ENCODE measurements at places on chromosomes 3 and 15. TPM values are rescaled to one million over a fixed set of nuclear protein-coding genes. Genes with fewer than 3 reads are reported as not detected.

GRCh38 chr3:171286580-171287249 lies 173.5 kb downstream of the TNIK start:
- no peak for DNase-seq

Gene SLC27A2
- polyA plus RNA-seq, result 8.1 TPM

Gene SNTN
- polyA plus RNA-seq, result not detected

GRCh38 chr3:132279030-132279429 lies 38.2 kb upstream of the ACP3 start:
- DNase-seq, result no peak

DNA sequence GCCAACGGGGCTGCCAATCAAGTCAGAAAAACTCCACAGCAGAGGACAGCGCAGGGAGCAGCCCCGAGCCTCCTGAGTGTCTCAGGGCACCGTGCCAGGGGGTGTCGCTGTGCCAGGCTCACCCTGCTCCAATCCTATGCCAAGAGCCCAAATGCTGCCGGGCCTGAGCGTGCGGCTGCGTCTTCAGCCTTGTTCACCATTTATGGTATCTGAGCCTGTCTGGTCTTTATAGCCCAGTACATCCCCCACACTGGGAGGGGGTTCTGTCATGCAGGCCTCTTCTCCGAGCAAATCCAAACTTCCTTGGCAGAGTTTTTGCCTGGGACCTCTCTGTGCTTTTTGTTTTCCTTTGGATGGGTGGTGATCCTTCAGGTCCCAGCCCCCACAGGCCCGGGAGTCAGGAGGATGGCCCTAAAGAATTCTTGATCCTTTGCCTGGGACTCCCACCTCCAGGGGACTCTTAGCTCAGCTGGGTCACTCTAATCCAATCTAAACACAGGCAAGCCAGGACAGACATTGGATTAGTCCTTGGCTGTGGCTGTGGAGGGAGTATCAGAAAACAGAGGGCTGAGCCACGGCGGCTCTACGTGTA lies 135.1 kb upstream of the HACD2 start:
- DNase-seq, result no peak

GRCh38 chr3:155984791-155985417 lies 114.5 kb downstream of the GMPS start:
- DNase-seq, result no peak

DNA sequence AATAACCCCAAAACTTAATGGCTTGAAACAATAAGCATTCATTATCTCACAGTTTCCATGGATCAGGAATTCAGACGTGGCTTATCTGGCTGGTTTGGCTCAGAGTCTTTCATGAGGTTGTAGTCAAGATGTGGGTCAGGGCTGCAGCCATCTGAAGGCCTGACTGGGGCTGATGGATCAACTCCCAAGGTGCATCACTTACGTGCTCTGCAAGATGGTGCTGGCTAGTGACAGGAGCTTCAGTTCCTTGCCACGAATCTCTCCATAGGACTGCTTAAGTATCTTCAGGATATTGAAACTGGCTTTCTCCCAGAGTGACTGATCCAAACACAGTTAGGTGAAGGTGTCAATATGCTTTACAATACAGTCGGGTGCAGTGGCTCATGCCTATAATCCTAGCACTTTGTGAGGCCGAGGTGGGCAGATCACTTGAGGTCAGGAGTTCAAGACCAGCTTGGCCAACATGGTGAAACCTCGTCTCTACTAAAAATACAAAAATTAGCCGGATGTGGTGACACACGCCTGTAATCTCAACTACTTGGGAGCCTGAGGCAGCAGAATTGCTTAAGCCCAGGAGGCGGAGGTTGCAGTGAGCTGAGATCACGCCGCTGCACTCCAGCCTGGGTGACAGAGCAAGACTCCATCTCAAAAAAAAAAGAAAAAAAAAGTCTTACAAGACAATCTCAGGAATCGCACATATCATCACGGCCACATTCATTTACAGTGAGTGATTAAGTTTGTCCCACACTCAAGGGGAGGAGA lies 28.5 kb upstream of the PTPRG start:
- DNase-seq, result no peak

- DNase-seq, result no peak
Observed at GRCh38 chr3:197014942-197015575, 14.6 kb downstream of the MELTF start.

DNA sequence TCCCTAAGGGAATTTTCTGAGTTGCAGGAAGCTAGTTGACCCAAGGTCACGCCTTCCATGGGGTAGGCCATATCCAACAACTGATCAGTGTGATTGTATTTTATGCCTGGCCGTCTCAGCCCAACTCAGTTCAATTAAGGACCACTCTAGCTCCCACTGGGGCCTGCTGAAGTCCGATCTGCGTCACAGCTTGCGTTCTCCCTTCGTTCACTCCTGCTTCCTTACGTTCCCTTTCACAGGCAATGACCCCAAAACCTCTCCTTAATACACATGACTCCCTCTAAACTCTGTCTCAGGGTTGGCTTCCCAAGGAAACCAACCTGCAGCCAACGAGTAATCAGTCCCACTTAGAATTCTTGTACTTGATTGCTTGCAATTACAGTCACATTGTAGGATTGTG lies 428.0 kb downstream of the RBMS3 start:
- DNase-seq, result no peak

Gene EOMES
- 0.55 TPM for polyA plus RNA-seq

Gene PRTG
- 1.8 TPM for polyA plus RNA-seq

DNA sequence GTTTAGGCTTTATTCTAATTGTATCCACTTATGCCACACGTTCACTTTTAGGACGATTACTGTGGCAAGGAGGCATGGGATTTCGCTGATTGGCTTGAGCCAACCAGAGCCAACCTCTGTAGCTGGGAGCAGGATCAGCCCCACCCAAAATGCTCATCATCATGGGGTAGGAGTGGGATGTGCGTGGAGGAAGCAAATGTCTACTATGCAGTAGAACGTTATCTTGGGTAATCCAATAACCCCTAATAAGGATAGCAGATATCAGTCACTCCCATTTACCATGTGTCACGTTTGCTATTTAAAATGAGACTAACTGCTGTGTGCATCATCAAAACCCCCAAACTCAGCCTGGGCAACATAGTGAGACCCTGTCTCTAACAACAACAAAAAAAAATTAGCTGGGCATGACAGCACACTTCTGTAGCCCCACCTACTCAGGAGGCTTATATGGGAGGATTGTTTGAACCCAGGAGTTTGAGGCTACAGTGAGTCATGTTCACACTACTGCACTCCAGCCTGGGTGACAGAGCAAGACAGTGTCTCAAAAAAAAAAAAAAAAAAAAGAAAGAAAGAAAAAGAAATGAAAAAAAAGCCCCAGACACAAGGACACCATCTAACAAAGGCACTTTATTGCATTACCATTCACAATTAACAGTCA lies 17.8 kb upstream of the ITGB5 start:
- no peak for DNase-seq

- DNase-seq, result no peak
Observed at GRCh38 chr3:129974833-129975704, 549 bp downstream of the TRH start.

Gene DLL4
- polyA plus RNA-seq, result 3.6 TPM

Gene GOLGA8J
- not detected for polyA plus RNA-seq

Gene CADPS
- polyA plus RNA-seq, result 36.5 TPM

DNA sequence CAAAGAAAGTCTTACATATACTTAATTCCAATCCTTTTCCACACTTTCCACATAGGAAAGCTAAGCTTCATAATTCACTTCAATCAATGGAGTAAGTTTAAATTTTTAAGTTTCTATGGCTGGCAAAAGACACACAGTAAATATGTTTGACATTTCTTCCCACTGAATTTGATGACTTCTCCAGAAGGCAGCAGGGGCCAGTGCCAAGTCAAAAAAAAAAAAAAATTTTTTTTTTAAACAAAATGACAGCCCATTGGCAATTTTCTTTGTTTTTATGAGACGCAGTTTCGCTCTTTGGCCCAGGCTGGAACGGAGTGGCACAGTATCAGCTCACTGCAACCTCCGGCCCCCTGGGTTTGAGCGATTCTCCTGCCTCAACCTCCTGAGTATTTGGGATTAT lies 28.7 kb downstream of the ATP13A3 start:
- DNase-seq, result no peak

DNA sequence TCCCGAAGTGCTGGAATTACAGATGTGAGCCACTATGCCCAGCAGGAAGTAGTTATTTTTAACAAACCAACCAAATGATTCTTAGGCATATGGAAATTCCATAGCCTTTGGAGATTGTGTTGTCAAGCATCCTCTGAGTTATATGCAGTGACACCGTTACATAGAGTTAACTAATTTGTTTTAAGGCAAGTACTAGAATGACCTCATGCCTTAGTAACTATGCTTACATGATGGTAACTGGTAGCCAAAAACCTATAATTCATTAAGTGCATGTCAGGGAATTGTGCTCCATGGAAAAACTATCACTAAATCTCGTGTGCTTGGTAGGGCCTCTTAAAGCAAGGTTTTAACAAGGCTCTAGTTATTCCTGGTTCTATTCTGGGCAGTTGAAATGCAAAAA lies 392.8 kb downstream of the TUSC7 start:
- no peak for DNase-seq

GRCh38 chr3:44969154-44969827 lies 6.7 kb downstream of the ZDHHC3 start:
- no peak for DNase-seq

DNA sequence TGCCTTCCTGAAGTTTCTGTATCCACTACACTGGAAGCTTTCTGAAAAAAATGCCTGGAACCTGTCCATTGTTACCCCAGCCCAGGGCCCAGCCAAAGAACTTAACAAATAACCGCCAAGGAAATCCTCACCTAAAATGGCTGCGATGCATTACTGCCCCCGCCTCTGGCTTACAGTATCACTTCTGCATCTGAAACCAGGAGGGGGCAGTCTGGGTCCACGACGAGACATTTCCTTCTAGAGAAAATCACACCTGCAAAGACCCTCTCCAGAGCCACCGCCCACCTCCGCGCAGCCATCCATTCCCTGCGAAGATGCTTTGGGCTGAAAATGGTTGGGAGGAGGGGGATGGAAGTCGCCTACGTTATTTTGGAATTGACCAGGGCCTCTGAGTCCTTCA lies 22.4 kb upstream of the CELF6 start:
- no peak for DNase-seq

GRCh38 chr3:125313060-125313635 lies 62.0 kb downstream of the ZNF148 start:
- no peak for DNase-seq

- DNase-seq, result no peak
Observed at GRCh38 chr3:174955513-174956016, 96.4 kb downstream of the NAALADL2 start.

- DNase-seq, result no peak
Observed at GRCh38 chr3:183871541-183871940, 13.1 kb downstream of the PARL start.

Gene ARIH2
- 46.7 TPM for polyA plus RNA-seq

- DNase-seq, result no peak
Observed at GRCh38 chr3:27533718-27534573, 49.8 kb upstream of the SLC4A7 start.

Gene HESX1
- polyA plus RNA-seq, result 1.5 TPM

GRCh38 chr15:95676500-95676899 lies 654.0 kb upstream of the NR2F2 start:
- no peak for DNase-seq

DNA sequence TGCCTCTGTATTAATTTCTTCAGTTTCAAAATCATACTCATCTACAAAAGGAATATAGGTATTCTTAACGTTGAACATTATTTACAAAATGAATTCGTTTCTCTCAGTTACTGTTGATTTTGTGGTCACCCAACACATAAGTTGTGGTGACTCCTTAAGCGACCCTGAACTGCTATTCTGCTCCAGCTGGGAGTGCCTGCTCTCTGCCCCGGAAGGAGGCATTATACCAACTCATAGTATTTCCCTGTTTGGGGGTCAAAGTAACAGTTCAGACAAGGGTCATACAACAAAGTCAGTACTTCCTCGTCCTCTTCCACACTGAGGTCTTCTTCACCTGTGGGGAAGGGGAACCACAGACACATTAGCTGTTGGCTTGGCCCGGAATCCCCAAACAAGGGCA lies 75.7 kb upstream of the FAM3D start:
- DNase-seq, result no peak

Gene RTP1
- polyA plus RNA-seq, result not detected

- DNase-seq, result no peak
Observed at GRCh38 chr3:188798556-188799145, 373.1 kb upstream of the TPRG1 start.

Gene CHRM5
- 0.15 TPM for polyA plus RNA-seq

GRCh38 chr15:51082246-51082645 lies 12.5 kb downstream of the TNFAIP8L3 start:
- no peak for DNase-seq

Gene CKMT1B
- 6.1 TPM for polyA plus RNA-seq

GRCh38 chr15:98943601-98944151 lies 63.9 kb downstream of the PGPEP1L start:
- no peak for DNase-seq

DNA sequence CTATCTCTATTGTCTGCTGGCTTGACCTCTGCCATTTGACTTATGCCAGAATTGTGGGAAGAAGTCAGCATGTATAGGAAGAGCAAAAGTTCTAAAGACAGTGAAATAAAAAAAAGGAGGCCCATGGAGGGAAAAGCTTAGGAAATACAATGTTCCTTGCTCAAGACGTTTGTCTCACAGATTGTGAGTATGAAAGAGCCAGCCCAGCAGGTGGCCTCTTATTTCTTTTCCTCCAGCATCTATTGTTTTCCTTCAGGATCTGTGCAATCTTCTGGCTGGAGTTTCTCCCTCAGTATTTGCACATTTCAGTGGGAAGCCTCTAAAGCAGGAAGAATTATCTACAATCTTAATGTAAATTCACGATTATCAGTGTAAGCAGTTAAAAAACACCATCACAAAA lies 43.7 kb downstream of the ZDHHC3 start:
- DNase-seq, result no peak

GRCh38 chr3:30672959-30673358 lies 66.6 kb downstream of the TGFBR2 start:
- DNase-seq, result no peak

- no peak for DNase-seq
Observed at GRCh38 chr15:40695469-40695890, 506 bp downstream of the RAD51 start.

- DNase-seq, result no peak
Observed at GRCh38 chr3:159785273-159785708, 203.3 kb upstream of the IL12A start.
